ENCODE measurements at places on chromosomes 1 and 21.
A peak's percentile ranks its signal among the peaks of the same experiment; 100 is the strongest.

DNA sequence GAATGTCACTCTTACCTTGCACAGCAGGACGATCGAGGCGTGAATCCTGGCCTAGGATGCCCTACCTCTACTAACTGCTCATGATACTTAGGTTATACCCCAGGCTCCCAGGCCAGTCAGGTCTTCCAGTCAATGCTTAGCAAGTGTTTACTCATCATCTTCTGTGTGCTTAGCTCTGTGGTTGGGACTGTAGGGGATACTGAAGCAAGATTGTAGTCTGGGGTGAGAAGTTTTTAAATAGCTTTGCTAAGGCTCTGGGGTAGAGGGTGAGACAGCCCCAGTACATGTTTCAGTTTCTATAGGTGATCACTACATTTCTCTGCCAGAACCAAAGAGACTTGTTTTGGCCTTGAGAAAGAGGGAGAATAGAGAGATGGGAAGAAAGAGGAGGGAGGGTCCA lies 250.8 kb upstream of the KIAA0040 start:
- DNase-seq: no peak

GRCh38 chr1:48725341-48726046 lies 51.2 kb downstream of the BEND5 start:
- DNase-seq: no peak

DNA sequence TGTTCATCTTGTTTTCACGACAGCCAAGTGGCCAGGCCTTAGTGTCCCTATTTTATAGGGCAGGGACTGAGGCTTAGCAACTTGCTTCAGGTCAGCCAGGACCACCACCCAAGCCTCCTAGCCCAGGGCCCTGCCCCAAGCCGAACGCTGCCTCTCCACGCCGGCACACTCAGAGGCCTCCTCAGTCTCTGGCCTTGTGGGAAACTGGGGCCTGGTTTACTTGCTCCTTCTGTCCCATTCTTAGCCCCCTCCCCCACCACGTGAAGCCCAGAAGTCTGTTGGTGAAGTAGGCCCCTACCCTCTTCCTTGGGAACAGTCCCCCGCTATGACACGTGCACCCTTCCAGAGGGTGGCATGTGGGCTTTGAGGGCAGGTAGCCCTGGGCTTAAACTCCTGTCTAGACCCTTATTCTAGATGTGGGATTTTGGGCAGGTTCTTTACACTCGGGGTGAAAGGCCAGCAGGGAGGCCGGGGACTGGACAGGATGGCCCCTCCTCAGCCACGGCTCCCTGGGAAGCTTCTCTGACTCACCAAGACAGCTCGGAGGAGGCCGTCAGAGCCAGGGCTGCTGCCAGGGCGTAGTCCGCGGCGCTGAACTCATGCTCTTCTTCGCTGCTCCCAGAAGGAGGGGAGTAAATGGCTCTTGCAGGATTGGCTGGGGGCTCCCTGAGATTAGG lies 4.3 kb downstream of the MYOM3 start:
- no peak for DNase-seq

GRCh38 chr21:25862596-25862995 lies 127.8 kb downstream of the GABPA start:
- DNase-seq: no peak

- no peak for DNase-seq
These were observed 75.9 kb upstream of the SMYD2 start for GRCh38 chr1:214205053-214205452.

GRCh38 chr1:225849925-225850324 lies 32.3 kb downstream of the TMEM63A start:
- DNase-seq: no peak

DNA sequence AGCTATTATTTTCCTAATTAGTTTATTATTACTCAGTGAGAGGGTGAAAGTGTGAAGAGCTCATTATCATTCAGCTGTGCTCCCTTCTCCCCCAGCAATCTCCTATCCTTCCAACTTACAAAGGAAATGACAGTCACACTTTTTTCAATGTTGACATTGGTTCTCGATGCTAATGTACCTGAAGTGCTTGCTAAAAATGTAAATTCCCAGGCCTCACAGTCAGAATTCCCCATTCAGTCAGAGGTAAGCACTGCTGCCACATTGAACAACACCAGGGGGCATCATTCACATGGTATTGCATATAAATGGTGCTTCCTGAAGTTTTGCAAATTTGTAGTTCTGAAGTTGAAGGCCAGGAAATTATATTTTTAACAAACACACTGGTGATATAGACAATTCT lies 132.7 kb upstream of the FOXD3 start:
- no peak for DNase-seq

DNA sequence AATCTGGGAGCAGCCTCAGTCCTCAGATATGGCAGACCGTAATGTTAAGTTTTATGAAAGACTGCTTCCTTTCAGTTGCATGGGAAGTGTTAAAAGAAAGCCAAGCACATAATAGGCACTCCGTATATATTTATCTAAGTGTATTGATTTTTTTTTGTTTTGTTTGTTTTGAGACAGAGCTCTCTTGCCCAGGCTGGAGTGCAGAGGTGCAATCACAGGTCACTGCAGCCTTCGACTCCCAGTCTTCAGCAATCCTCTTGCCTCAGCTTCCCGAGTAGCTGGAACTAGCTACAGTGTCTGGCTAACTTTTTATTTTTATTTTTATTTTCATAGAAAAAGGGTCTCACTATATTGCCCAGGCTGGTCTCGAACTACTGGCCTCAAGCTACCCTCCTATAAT lies 341.8 kb downstream of the USH2A start:
- DNase-seq: no peak

GRCh38 chr1:244246334-244246733 lies 195.3 kb downstream of the ZBTB18 start:
- no peak for DNase-seq

DNA sequence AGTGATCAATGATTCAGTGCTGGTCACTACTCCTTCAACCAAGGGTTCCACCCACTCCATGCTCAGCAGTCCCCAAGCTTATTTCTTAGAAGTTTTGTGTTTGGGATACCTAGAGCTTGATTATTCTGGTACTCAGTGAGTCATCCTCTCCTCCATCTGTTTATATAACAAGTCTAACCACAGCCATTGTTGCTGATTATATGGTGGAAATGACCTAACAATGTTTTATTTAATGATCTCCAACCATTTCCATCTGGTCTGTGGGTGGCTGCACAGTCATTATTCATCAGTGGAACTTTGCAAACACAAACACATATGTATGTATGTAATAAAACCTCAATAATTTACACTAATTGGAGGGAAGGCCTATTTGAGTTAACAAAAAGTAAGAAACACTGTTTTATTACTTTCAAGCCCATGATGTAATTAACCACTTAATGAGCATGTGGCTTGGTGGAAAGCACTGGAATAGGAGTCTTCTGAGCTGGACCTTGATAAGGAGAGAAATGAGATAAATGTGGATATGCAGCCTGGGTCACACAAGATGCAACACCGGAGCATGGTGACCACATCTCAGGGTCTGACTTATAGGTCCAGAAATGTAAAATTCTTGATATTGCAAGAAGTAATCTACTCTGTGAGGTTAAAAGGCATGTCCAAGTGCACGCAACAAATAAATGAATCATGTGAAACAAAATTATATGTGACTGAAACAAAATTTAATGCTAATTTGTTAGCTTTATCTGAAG lies 99.0 kb upstream of the WLS start:
- DNase-seq: no peak

- DNase-seq: no peak
These were observed 197.2 kb upstream of the MAP1LC3C start for GRCh38 chr1:242196101-242196500.

GRCh38 chr1:167532964-167533824 lies 14.9 kb upstream of the CD247 start:
- peak; percentile 26 for DNase-seq

GRCh38 chr1:24003331-24003972 lies 23.3 kb upstream of the SRSF10 start:
- no peak for DNase-seq

- no peak for DNase-seq
These were observed 135.8 kb upstream of the PBX1 start for GRCh38 chr1:164423136-164423535.

GRCh38 chr1:161198194-161198896 lies 509 bp downstream of the ADAMTS4 start:
- peak; percentile 29 for DNase-seq

DNA sequence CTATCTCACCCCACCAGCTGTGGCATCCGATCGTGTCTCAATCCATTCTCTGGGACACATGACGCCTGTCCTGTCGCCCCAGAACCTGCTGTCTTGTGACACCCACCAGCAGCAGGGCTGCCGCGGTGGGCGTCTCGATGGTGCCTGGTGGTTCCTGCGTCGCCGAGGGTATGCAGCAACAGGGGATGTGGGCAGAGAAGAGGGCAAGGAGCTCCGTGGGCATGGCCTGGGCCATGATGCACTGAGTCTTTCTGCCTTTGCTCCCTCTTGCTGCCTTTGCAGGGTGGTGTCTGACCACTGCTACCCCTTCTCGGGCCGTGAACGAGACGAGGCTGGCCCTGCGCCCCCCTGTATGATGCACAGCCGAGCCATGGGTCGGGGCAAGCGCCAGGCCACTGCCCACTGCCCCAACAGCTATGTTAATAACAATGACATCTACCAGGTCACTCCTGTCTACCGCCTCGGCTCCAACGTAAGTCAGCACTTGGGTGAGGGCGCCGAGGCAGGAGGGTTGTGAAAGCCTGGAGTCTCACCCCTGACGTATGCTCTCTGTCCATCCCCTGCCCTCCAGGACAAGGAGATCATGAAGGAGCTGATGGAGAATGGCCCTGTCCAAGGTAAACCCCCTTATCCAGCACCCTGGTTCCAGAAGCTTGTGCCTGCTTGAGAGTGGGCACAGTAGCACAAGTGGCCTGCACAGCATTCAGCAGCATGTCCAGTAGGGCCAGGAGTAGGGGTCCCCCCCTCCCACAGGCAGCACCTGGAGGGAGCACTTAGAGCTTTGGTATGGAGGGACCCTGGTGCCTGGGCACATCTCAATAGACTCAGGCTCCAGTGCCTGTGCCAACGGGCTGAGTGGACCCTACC lies 8.8 kb downstream of the TINAGL1 start:
- DNase-seq: no peak

DNA sequence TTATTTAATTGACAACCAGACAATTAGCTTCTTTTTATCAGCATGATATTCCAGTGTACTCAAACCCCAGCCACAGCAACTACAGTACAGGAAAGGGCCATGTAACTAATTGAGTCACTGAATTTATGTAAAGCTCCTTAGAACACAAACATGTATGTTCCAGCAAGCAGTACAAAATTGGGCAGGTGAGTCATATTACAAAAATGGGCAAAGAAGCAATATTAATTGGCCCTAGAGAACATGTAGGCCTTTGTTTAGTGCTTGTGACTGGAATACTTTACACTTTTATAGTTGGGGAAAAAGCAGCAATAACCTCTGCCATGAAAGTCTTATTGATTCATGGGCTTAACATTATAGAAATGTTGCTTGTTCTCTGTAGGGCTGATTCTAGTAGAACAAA lies 31.8 kb downstream of the CLEC20A start:
- no peak for DNase-seq

DNA sequence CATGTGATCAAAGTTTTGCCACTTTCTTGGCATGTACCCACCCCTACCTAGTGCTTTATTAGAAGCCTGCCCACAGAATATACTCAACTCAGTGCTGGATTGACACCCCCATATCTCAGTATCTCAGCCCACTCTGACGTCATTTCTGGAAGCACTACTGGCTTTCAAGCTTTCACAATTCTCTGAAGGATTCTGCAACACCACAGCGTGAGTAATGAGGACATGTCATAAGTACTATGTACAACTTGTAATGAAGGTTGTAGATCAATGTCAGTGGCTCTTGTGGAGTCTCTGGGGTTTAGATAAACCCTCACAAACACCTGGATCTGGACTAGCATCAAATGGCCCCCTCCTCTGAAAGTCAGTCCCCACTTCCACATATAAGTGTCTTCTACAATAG lies 57.2 kb downstream of the TNFSF4 start:
- DNase-seq: no peak

- no peak for DNase-seq
These were observed 19.3 kb downstream of the TP73 start for GRCh38 chr1:3671371-3672180.

DNA sequence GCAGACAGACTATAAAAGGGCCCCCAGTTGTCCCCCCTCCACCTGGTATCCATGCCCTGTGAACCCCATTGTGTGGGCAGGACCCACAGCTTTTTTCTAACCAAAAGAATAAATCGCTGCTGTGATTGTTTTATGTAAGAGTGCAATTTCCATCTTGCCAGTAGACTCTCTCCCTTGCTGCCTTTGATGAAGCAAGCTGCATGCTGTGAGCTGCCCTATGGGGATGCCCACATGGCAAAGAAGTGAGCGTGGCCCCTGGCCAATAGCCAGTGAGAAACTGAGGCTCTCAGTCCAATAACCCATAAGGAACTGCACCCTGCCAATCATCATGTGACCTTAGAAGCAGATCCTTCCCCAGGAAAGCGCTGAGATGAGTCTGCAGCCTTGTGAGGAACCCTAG lies 37.8 kb upstream of the FMOD start:
- DNase-seq: no peak

GRCh38 chr21:39661740-39662139 lies 49.0 kb downstream of the B3GALT5 start:
- no peak for DNase-seq

DNA sequence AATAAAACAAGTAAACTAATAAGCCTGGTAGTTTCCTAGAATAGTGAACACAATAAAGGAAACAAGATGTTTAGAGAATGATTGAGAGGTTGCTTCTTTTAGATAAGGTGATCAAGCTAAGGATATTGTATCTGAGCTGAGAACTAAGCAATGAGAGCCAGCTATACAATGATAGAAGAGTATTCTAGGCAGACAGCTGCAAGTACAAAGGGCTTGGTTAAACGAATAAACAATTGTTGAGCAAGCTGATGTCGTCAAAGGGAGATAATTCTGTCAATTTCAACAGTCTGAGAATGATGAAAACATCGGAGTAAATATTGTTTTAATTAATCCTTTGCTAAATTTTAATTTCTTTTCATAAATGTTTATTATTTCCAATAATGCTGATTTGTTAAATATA lies 5.5 kb upstream of the FH start:
- DNase-seq: no peak

DNA sequence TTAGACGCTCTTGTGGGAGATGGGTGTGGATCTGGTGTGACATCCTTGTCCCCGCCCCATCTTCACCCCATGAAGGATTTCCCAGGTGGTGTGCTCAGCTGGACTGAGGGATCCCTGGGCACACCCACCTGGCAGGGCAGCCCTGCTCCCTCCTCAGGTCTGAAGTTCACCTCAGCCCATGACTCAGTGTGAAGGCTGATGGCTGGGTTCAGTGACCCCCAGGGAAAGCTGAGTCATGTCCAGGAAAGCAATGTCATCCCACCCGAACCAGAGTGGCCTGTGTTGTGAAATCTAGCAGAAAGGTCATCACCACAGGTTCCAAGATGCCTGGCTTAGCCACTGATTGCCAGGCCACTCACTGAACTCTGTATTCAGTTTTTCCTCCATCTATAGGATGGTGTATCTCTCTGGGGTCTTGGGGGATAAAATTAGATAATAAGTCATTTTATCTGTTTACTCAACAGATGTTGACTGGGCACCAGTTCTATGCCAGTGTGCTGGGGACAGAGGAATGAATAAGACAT lies 97.7 kb upstream of the JUN start:
- DNase-seq: no peak

GRCh38 chr1:19395678-19396192 lies 83.6 kb downstream of the SLC66A1 start:
- DNase-seq: no peak

GRCh38 chr1:15723631-15724246 lies 12.3 kb upstream of the SLC25A34 start:
- no peak for DNase-seq
